Lower leg skin (tissue), 4 donors: ENCODE measurements at places on chromosomes 6 and 20.
A peak's percentile ranks its signal among the peaks of the same experiment; 100 is the strongest.

- DNase-seq: no peak
Observed at GRCh38 chr6:106094261-106094963, 8.3 kb downstream of the PRDM1 start.

DNA sequence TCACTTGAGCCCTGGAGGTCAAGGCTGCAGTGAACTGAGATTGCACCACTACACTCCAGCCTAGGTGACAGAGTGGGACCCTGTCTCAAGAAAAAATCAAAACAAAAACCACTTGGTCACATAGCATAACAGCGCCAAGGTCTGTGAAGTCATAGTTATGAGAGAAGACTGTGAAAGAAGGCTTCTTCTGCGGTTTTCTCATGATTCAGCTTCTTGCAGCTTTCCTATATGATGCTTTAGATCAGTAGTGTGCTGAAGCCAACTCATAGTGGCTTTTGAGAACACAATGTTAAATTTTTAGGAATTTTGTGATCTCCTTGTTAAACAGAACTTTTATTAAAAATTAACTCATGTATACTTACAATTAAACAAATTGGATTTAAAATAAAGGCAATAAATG is 136.2 kb upstream of the GLP1R start:
- DNase-seq: no peak

DNA sequence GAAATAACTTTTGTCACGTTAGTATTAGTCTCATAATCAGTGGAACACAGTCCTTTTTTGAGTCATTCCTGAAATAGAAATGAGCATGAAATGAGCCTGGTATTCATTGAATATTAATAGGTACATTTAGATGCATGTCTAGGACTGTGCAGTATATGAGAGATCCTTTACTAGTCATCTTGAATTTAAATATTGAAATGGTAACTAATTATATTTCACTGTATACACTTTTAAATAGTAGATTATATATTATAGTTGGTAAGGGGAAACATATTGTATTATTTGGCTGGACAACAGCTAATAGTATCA is 59.4 kb downstream of the RSPO3 start:
- no peak for DNase-seq

- DNase-seq: no peak
Observed at GRCh38 chr20:36547186-36548005, 6.1 kb downstream of the MYL9 start.

- DNase-seq: no peak
Observed at GRCh38 chr6:111761783-111762312, 111.4 kb downstream of the FYN start.

- peak; percentile 35 for DNase-seq
Observed at GRCh38 chr6:39887692-39888450, 46.4 kb downstream of the MOCS1 start.

DNA sequence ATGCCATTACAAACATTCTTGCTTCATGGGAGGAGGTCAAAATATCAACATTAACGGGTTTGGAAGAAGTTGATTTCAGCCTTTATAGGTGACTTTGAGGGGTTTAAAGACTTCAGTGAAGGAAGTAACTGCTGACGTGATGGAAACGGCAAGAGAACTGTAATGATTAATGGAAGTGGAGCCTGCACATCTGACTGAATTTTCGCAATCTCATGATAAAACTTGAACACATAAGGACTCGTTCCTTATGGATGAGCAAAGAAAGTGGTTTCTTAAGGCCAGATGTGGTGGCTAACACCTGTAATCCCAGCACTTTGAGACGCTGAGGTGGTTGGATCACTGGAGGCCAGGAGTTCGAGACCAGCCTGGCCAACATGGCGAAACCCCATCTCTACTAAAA is 226.1 kb downstream of the BCAS1 start:
- DNase-seq: no peak

- DNase-seq: no peak
Observed at GRCh38 chr20:59466107-59466815, 138.1 kb upstream of the PHACTR3 start.

DNA sequence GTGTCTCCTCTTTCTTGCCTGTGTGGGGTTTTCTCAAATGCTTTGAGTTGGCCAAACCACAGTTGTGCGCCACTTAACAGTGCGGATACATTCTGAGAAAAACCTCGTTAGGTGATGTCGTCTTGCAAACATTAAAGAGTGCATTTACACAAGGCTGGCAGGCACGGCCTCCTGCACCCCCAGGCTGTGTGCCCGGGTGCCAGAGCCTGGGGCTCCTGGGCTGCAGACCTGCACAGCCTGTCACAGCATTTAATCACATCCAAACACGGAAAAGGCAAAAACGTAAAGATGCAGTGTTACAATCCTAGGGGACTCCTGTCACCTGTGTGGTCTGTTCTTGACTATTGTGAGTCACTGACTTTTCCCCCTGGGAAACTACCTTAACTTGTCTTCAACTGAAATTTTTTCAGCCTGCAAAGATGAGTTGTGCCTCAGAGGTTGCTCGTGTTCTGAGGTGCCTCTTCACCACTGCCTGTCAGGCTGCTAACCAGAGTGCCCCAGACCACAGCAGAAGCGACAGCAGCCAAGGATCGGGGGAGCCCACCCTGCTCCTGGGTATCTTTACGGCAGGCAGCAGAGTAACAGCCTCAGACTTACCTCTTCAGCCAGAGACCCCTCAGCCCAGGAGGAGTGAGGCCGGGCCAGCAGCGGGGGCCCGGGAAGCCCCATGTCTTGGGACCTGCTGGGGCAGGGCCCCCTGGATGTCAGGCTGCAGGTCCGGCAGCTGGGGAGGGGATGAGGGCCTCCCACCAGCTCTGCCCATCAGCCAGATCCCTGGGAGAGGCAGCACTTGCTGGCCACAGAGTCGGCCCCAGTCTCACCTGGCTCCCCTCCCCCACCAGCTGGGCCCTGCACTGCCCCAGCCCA is 683 bp upstream of the C20orf204 start:
- no peak for DNase-seq

DNA sequence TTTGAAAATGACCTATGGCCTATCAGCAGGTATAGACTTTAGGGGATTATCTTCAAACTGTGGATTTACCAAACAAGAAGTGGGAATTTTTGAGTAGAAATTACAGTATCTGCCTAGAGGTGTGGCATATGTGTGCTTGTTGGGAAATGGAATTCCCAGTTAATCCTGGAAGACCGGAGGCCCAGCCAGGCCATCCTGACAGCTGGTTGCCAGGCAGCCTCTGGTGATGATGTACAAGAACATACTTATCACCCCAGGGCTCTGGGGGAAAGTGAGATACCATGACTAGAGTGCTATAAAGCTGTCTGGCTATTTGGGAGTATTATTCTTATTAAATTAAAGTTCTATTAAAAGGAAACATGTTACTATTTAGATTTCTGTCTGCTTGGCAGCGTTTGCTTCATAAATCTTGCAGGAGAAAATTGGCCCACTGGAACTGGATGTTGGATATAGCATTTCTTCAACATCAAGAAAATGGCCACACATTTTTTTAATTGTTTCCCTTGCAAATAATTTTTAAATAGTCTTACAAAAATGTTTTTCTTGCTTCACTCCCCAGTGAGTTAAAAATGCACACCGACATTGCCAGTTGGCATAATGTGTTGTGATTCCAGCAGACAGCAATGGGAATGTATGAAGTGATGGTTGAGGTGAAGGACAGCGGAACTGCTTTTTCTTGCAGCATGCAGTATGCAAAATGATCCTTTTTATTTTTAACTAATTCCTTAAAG is 187.8 kb downstream of the MYLK4 start:
- DNase-seq: no peak

- no peak for DNase-seq
Observed at GRCh38 chr6:41655176-41655575, 16.9 kb downstream of the MDFI start.

- no peak for DNase-seq
Observed at GRCh38 chr20:59850018-59850641, 83.3 kb downstream of the SYCP2 start.

- no peak for DNase-seq
Observed at GRCh38 chr20:62824476-62825332, 7.9 kb downstream of the COL9A3 start.

GRCh38 chr20:38043512-38044300 is 10.2 kb downstream of the RPRD1B start:
- DNase-seq: no peak

DNA sequence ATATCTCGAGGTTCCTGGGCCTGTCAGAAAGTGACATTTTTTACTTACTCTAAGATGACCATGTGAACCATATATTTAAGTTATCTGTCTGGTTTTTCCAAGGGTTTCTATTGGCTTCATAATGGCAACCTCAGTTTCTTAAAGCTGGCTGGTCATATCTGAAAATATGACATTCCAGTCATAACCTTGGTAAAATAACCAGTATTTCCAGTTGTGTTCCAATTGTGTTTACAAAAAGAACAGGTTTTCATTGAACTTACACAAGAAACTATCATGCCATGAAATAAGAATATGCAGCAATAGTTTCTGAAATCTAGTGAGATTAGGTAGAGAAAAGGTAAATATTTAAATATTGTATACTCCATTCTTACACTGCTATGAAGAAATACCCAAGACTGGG is 61.7 kb upstream of the HMGN3 start:
- DNase-seq: no peak

GRCh38 chr6:105270511-105270910 is 90.7 kb upstream of the POPDC3 start:
- DNase-seq: no peak

DNA sequence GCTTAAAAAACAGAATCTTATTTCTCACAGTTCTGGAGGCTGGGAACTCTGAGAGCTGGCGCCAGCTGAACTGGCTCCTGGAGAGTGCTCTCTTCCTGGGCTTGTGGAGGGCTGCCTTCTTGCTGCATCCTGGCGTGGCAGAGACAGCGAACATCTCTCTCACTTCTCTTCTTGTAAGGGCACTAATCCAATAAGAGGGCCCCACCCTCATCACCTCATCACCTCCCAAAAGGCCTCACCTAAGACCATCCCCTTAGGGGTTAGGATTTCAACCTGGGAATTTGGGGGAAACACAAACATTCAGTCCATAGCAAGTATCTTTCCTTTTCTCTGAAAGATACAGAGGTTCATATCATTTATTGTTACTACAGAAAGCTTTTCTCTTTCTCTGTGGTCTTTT is 23.9 kb downstream of the PNLDC1 start:
- DNase-seq: no peak

- DNase-seq: no peak
Observed at GRCh38 chr6:7219310-7219709, 93.7 kb downstream of the SSR1 start.

DNA sequence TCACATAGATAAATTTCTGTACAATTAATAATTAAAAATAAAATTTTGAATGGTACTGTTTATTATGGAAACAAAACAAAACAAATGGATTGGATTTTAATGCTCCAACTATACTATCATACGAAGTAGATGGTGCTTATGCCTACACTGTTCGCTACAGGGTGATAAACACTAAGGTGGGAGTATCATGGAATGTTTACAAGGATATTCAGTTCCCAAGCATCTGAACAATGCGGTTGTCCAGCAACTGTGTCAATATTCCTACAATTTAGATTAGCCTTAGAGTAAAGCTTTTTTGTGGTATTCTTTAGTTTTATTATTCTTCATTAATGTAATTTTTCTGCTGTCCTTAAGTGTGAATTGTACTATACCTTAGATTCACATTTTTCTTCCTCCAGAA is 105.1 kb downstream of the MMS22L start:
- DNase-seq: no peak

DNA sequence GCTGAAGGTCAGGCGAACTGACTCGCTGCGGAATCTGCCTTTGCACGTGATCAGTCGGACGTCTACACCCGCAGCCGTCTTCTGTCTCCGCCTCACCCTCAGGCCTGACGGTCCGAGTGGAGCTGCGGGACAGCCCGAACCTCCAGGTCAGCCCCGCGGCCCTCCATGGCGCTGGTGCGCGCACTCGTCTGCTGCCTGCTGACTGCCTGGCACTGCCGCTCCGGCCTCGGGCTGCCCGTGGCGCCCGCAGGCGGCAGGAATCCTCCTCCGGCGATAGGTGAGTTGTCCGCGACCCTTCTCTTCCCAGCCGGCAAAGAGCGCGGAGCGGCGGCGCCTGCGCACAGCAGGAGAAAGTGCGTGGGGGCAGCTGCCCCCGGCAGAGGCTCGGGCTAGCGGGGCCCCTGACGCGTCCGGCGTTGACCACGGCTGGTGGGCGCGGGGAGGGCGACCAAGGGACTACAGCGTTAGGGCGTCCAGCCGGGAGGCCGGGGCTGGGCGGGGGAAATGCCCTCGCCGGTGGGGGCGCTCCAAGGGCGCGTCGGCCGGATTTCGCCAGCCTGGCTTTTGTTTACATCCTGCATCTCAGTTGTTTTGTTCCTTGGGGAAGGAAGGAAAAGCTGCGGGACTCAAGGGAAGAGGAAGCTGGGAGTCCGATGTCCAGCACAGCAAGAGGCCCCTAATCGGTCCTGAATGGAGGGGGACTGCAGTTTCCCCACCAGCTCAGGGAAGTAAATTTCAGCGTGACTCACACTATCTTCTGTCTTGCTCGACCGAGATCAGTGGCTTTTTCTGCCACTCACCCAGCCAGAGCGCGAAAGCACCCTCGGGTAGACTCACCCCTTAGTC is at the start of gene SMPDL3A:
Gene SMPDL3A, plus strand, starts transcription at position 77 of the 846 bp plus-strand sequence. Its CDS starts 89 bp downstream, at position 166.
- DNase-seq: peak; percentile 60

DNA sequence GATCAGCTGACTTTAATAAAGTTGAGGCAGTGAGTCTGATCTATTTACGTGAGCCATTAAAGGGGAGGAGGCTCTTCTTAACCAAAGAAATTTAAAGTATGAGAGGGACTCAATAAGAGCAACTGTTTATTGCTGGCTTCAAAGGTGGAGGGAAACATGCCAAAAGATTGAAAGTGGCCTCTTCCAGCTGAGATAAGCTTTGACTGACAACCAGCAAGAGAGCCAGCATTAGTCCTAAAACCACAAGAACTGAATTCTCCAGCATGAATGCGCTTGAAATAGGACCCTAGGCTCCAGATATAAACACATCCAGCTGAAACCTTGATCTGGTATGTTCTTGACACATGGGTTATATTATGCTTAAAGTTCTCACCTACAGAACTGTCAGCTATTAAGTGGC is 123.1 kb upstream of the GJE1 start:
- no peak for DNase-seq

- no peak for DNase-seq
Observed at GRCh38 chr6:140438346-140438735, 1063.9 kb upstream of the CITED2 start.

DNA sequence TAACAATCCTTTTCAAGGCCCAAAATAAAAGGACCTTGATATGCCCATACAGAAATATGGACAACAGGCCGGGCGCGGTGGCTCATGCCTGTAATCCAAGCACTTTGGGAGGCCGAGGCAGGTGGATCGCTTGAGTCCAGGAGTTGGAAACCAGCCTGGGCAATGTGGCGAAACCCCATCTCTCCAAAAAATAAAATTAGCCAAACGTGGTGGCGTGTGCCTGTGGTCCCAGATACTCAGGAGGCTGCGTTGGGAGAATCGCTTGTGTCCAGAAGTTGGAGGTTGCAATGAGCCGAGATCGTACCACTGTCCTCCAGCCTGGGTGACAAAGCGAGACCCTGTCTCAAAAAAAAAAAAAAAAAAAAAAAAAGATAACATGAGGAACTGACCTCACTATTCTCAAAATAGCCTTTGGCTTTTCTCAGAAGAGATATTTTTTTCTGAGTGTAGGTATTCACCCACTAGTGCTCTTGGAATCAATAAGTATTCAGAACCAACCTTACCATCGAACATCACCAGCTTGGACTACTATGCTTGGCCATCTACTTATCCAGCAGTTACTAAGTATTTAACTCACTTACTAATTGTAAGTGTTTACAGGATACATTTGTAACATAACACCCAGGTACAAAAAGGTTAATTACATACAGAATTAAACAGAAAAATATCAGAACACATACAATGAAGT is 99.2 kb downstream of the OR2B2 start:
- no peak for DNase-seq

- no peak for DNase-seq
Observed at GRCh38 chr6:4185419-4185818, 50.0 kb upstream of the ECI2 start.

GRCh38 chr6:138691595-138692057 is 81.9 kb upstream of the CCDC28A start:
- DNase-seq: peak; percentile 18
